ENCODE measurements at places on chromosomes 5 and 9.
A peak's percentile ranks its signal among the peaks of the same experiment; 100 is the strongest.

- DNase-seq = no peak
Measured at GRCh38 chr5:163362840-163363371, 74.5 kb upstream of the CCNG1 start.

GRCh38 chr9:121266356-121266755 lies 1.6 kb upstream of the GSN start:
- DNase-seq = no peak

DNA sequence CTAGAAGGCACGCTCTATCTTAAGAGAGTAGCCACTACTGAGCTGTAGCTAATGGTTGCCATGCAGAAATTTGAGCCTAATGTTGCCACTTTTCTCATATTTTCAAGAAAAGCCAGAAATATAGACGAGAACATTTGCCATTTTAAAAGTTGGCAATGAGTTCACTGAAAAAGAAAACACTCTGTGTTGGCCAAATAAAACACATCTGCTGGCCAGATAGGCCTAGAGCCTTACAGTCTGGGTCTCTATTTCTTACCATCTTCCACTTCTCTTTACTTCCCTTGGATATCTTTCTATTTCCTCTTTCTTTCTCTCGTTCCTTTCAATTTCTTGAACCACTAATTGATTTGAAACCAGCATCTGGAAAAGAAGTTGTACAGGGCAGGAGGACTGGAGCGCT lies 36.6 kb upstream of the VCAN start:
- DNase-seq = no peak

- no peak for DNase-seq
Measured at GRCh38 chr5:128406803-128407202, 131.2 kb downstream of the FBN2 start.

DNA sequence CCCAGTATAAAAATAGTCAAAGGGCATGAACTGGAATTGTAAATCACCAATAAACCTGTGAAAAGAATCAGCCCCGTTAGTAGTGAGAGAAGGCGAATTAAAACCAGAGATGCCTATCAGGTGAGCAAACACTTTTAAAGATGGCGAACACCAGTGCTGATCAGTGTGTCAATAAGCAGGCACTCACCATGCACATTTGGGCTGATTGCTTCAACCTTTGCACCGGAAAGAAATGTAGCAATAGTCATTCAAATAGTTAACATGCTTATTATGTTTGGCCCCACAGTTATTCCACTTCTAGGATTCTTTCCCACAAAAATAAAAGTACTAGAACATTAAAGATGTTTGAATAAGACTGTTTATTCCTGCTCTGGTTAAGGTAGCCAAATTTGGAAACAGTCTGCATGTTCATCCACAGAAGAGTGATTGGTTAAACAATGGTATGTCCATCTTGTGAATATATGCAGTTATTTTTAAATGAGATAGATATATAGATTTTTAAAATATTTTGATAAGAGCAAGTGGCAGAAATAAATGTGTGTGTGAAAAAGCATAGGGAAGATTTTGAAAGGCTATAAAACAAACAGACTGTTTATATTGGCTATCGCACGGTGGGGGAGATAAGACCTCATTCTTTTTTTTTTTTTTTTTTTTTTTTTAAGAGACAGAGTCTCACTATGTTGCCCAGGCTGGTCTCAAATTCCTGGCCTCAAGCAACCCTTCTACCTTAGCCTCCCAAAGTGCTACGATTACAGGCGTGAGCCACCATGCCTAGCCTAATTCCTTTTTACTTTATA lies 112.2 kb downstream of the PIP5K1B start:
- DNase-seq = no peak

GRCh38 chr5:168073991-168074800 lies 217.2 kb upstream of the WWC1 start:
- no peak for DNase-seq

DNA sequence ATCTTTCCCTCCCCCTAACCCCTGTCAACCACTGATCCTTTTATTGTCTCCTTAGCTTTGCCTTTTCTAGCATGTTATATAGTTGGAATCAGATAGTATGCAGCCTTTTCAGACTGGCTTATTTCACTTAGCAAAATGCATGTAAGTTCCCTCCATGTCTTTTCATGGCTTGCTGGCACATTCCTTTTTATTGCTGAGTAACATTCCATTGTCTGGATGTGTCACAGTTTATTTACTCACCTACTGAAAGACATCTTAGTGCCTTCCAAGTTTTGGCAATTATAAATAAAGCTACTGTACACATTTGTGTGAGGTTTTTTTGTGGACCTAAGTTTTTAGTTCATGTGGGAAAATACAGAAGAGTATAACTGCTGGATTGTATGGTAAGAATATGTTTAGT lies 230.1 kb downstream of the PBX3 start:
- no peak for DNase-seq

GRCh38 chr5:109413458-109413857 lies 3.7 kb upstream of the PJA2 start:
- no peak for DNase-seq

DNA sequence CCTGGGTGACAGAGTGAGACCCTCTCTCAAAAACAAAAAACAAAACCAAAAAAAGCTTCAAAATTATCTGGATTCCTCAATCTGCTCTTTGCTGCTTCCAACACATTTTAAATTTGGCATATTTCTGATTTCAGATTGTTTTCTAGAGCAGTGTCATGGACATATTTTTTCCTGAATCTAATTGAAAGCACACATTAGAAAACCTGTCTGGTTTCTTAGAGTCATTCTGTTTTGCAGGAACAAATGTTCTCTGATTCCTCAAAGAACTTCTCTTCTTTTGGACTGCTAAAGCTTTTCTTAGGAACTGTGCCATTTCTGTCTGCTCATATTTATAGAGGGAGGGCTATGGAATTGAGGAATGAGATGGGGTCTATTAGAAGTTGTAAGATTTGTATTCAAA lies 81.6 kb downstream of the RAI14 start:
- no peak for DNase-seq

DNA sequence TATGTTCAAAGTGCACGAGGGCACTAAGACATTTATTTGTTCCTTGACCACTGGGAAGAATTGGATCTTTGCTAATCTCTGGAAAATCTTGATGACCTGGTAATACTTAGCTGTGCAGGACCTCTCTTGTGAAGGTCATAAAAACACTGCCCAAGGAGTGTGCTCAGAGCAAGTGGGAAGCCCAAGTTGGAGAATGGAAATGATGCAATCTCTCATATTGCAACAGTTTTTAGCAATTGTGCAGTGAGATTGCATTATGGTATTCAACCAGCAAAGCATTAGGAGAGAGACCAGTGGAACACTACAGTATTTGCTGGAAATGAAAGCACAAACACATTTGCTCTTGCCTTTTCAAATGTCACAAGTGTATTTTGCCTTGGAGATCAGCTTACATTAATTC lies 34.5 kb downstream of the TXNDC8 start:
- DNase-seq = peak; percentile 56

GRCh38 chr5:88488561-88488960 lies 219.9 kb upstream of the TMEM161B start:
- no peak for DNase-seq

DNA sequence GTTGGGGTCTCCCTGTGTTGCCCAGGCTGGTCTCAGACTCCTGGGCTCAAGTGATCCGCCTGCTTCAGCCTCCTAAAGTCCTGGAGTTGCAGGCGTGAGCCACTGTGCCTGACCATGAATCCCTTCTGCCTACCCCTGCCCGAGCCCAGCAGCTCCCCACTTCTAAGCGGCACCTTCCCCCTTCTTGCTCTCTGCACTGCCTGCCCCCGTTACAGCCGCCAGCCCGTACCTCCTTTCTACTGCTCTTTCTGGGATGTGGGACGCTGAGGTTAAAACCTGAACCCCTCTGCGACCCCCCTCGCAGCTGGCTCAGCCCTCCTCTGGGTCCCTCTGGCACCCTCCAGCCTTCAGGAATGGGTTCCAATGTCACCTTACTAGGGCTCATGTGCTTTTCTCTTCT lies 249.6 kb downstream of the PBX3 start:
- no peak for DNase-seq

DNA sequence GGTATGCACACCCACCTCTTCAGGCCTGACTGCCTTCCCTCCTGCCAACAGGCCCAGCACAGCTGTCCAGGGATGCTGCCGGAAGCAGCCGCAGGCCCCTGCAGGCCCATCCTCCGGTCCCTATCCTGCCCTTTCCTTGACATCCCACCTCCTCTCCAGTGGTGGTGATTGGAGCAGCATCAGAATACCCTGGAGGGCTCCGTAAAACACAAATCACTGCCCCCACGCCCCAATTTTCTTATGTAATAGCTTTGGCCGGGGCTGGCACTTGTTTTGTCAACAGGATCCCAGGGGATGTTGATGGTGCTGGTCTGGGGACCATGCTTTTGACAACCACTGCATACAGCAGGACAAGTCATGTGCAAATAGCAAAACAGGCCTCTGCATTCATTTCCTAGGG lies 274.5 kb downstream of the GADD45G start:
- no peak for DNase-seq

- no peak for DNase-seq
Measured at GRCh38 chr9:76200315-76200714, 193.9 kb downstream of the RFK start.

DNA sequence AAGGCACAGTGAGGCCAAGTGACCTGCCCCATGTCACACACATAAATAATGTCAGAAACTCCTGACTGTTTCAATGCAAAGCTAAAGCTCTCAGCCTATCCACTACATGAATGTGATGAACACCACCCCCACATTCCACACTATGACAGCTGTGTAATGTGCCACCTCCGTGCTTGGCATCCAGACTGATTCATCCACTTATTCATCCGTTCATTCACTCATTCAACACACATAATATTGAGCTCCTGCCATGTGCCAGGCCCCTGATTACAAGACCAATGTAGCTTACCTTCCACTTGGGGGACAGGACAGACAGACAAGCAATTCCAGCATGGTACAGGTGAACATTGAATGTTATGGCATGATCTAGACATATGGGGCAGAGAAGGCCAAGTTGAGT lies 46.2 kb upstream of the FABP6 start:
- no peak for DNase-seq

DNA sequence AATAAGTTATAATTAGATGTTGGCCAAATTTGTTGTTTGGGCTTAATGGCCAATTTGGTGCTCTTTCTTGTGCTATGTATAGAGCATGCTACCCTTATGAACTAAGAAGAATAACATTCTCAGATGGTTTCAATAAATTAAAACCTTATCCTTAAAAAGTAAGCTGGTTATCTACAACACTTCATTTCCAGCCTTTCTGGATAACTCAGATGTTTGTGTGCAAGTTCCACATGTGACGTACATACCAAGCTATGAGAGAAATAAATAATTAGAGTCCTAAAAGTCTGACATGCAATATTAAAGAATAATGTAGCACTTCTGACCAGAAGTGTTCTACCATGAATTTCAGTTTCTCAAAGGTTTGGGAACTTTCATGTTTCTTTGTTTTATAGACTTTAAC lies 11.7 kb downstream of the MTREX start:
- DNase-seq = no peak

DNA sequence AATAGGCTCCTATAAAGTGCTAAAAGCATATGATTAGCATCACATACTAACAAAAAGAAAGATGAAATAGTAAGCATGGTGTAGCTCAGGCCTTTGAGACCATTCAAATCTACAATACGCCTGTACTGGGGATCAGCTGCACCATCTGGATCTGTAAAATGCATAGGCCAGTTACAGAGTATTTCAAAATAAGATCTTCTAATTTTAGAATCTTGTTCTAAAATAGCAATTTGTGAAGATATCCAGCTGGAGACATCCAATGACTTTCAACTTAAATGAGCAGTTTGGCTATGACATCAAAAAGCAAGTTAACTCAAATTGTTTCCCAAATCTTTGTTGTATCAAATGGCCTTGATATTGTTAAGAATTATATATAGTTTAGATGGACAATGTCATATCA lies 386.3 kb downstream of the MRPS30 start:
- no peak for DNase-seq

DNA sequence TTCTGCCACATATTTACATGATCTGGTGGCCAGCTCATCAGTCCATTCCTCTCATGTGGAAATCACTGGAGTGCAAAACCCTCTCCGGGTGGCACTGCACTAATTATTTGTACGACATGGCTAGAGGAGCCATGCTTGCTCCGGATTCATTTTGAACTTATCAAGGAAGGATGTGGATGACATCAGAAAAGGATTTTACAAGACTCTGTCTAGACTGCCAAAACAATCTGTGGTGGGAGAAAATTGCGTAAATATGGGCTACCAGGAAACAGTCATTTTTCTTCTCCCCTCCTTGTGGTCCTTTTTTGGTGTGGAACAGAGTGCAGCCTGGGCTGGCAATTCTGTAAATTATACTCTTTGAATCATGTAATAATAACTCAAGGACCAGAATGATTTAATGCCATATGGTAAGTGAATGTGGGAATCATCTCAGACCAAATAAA lies 123.4 kb upstream of the IFNE start:
- DNase-seq = peak; percentile 95

GRCh38 chr9:129900263-129901027 lies 65.2 kb downstream of the USP20 start:
- DNase-seq = no peak

GRCh38 chr5:109196823-109197160 lies 213.0 kb downstream of the PJA2 start:
- DNase-seq = no peak
